ENCODE measurements at places on chromosomes 6 and 20.

GRCh38 chr6:22145823-22146677 lies 150.8 kb downstream of the PRL start:
- peak; percentile 10 for DNase-seq

- no peak for DNase-seq
Observed at GRCh38 chr6:47922391-47922790, 140.6 kb downstream of the OPN5 start.

DNA sequence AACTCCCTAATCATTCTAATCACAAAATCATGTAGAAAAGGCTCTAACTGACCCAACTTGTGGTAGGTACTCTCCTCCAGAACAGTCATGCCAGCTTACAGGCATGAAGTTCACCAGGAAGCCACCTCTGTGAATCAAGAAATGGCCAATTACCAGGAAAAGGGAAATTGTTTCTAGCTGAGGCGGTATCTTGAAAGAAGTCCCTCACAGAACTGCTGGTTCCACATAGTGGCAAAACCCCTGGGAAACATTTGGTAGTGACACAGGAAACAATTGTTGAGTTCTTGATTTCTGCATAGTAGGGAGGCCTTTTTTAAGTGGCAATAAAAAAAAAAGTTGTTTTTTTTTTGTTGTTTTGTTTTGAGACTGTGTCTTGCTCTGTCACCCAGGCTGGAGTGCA lies 3.4 kb upstream of the ZHX3 start:
- DNase-seq = no peak

DNA sequence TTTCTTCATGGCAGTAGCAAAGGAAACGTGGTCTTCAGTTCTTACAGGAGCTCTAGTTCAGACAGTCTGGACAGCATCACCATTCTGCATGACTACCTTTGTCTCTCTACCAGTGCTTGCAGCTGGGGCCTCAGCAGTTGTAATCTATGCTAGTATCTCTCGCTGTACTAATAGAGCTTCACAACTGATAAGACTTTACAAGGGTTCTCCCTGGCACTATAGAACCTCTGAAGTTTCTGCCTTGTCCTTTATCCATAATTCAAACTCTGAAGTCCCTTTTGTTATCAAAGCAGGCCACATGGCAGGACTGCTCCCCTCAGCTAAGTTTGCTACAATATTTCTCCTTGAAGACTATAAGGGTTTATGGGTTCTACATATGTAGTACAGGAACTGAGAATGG lies 842.1 kb upstream of the ADGRB3 start:
- no peak for DNase-seq

GRCh38 chr20:63067721-63068560 lies 61.2 kb upstream of the BHLHE23 start:
- no peak for DNase-seq

DNA sequence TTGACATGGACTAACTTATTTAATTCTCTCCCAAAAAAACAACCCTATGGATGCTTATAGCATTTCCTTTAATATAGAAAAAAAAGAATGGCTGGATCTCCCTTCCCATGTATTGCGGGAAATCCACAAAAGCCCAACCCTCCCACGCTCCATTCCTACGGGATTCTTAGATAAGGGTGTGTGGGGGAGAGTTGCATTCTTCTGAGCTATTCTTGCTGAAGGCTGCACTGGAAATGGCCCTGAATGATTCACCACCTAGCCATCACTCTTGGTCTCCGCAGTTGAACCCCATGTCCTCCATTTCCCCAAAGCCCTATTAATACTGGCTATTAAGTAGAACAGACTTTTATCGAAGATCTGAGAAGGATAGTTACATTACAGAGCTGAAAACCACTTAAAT lies 41.9 kb upstream of the ADGRF5 start:
- DNase-seq = no peak

GRCh38 chr6:44264154-44265006 lies 971 bp downstream of the NFKBIE start:
- DNase-seq = peak; percentile 51

- DNase-seq = no peak
Observed at GRCh38 chr6:56246881-56247653, at the start of gene COL21A1. Gene COL21A1 (minus strand): TSS chr6:56247580. CDS start chr6:56182618, 64,962 bp downstream.

DNA sequence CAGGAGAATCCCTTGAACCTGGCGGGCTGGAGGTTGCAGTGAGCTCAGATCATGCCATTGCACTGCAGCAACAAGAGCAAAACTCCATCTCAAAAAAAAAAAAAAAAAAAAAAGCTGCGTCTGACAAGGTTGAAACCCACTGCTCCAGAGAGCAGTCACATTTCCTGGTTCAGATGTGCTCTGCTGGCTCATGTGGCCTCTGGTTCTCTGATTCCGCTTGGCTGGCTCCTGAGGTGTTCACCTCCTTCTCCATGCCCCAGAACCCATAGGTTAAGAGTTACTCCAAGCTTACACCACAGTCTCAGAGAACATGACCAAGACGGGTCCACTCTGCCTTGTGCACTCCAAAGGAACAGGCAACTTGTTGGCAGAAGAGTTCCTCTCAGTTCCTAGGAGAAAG lies 8.8 kb upstream of the CNR1 start:
- no peak for DNase-seq

DNA sequence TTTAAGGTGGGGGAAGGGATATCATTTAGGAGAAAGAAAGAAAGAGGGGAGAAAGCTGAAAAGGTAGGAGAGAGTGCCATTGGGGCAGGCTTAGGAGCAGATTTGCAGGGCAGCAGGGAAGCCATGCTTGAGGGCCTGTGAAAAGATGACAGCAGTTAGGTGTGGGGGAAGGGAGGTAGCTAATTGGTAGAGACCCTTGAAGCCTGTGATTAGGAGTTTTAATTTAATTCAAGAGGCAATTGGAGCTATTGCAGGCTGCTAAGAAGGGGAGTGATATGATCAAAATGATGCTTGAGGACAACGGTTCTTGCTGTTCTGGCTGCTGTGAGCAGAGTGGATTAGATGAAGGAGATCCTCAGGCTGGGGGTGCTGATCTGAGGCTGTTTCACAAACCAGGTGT lies 24.5 kb upstream of the SEC63 start:
- DNase-seq = no peak

GRCh38 chr20:63406617-63407245 lies 45.6 kb upstream of the CHRNA4 start:
- no peak for DNase-seq

GRCh38 chr6:138981416-138981815 lies 6.6 kb downstream of the REPS1 start:
- no peak for DNase-seq

DNA sequence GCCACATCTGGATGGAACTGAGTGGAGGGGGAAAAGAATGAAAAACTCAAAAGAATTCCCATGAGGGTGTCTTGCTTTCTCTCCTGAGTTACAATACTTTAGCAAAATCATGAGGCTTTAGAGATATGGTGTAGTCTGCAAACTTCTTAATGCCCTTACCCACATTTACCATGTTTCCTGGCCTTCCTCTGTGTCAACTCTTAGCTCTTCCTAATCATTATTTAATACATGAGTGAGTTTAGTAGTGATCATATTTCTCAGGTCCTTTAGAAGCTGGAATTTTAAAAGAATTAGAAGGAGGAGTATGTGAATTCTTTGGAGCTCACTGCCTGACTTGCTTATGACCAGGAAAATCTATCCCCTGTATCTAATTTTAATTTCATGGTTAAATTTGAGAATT lies 39.0 kb downstream of the STX11 start:
- no peak for DNase-seq

DNA sequence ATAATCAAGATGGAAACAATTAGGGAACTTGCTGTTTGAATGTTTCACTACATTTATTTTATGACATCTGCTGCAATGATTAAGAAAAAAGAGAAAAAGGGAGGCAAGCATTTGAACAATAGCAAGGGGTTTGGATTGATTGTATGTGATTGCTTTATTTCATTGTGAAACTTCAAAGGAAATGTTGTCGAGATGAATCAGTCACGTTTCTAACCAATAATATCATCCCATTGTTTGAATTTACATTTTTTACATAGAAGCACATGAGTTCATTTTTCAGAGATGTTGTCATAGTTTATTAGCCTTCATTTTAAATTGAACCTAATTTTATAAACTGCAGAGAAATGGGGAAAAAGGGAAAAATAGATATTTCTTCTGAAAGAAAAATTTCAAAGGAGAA lies 572.0 kb downstream of the KIF16B start:
- DNase-seq = no peak

DNA sequence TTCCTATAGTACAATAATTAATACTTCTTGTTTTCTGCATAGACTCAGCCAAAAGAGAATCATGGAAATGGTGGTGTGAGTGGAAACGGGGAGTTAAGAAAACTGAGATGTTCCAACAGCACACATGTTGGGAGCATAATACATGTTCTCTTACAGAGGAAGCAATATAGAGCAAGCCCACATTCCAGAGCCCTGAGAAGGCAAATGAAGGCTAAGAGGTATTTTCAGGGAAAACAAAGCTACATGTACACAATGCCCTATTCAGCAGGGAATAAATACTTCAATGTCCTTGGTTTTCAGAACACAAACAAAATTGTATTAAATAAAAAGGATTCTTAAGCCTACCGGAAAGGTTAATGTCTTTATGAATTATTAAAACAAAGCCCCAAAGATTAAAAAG lies 35.1 kb upstream of the SMIM8 start:
- no peak for DNase-seq

DNA sequence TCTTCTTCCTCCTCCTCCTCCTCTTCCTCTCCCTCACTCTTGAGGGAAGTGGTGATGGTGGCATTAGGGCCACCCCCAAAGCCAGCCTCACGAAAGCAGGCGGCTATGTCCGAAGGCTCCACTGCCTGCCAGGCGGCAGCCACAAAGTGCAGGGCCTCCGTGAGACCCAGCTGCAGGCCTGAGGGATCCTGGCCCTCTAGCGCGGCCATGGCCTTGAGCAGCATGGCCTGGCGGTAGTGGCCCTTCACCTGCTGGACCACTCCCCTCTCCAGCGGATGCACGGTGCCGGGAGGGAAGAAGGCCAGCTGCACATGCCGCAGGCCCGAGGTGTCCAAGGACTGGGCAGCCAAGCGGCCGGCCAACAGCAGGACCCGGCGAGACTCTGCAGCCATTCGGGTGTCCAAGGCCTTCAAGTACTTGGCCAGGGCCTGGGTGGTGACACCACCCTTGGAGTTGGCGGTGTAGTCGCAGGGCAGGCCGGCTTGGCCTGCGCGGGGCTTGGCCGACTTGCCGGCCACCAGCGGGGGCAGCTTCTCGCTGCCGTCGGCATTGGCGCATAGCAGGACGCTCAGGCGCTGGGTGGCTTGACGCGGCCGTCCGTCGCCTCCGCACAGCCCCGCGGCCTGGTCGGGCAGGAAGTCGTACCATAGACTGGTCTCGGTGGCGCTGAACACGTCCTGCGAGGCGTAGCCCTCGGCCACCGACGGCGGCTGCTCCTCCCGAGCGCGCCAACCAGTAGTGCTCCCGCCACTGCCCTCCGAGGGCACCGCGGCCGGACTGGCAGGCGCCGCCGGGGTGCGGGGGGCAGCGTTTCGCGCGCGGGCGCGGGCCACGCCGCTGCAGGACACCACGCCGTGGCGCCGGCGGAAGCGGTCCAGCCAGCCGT lies 1.1 kb downstream of the CENPB start:
- no peak for DNase-seq

GRCh38 chr20:58645412-58645968 lies 5.6 kb upstream of the STX16 start:
- no peak for DNase-seq

GRCh38 chr6:155481215-155481614 lies 25.6 kb upstream of the NOX3 start:
- DNase-seq = no peak

GRCh38 chr20:38445901-38446425 lies 10.8 kb upstream of the SNHG17 start:
- no peak for DNase-seq

Measured in CD4-positive, alpha-beta T cell treated with Interleukin-6 for 4 hours (primary cell).